GM12892 (cell line): ENCODE measurements at places on chromosomes 7 and 10.

GRCh38 chr10:125162120-125162931 lies 2.0 kb upstream of the CTBP2 start:
- DNase-seq: no peak

DNA sequence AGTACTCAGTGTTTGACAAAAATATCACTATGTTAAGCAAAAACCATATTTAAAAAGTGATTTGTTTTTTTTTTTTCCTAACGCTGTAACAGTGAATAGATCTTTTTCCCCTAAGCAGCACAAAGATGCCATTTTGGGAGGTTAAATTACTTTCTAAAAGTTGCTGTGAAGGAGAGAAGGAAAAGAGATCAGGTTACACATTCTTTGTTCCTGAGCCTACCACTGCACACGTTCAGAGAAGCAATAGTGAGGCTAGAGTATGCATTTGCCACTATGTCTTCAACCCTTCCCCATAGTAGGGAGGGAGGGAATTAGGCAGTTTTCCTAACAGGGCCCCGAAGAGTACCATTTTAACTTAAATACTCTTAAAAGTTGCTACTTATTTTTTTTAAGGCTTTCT lies 38.9 kb downstream of the BMPR1A start:
- no peak for DNase-seq

GRCh38 chr7:5867060-5867459 lies 13.5 kb upstream of the OCM start:
- DNase-seq: no peak

DNA sequence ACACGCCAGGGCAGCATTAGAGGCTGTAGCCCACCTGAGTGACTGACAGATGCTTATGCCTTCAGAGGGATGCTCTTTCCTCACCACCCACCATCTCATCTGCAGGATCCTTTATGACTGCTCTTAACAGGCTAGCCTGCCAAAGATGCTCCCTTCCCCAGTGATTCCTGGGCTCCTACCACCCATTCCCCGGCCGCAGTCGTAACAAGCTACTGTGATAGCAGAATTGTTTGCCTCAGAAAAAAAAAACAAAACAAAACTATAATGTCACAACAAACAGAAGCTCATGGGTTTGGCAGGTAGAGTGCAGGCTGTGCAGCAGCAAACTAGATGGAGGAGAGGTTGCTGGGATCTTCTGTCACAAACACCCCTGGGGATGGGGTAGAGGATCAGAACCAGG lies 343.9 kb upstream of the ZMIZ1 start:
- DNase-seq: no peak

GRCh38 chr7:96088579-96088978 lies 233.3 kb downstream of the SLC25A13 start:
- no peak for DNase-seq

GRCh38 chr7:29398011-29398410 lies 165.6 kb upstream of the PRR15 start:
- no peak for DNase-seq

DNA sequence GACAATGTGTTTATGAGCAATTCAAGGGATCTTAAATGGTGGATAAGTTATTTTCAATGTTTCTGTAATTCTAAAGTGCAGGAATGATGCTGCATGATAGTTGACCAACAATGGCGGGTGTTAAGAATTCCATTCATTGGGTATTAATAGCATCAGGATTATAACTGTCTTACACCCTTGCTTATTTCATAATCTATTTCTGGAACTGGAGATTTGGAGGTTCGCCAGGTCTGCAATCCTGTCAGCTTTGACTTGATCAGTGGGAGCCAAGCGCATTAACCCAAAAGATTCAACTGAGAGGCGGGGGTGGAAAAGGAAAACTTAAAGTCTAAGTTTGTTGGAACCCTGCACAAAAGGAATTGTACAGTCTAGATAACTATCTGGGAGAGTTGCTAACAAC lies 114.9 kb upstream of the ZEB1 start:
- no peak for DNase-seq

DNA sequence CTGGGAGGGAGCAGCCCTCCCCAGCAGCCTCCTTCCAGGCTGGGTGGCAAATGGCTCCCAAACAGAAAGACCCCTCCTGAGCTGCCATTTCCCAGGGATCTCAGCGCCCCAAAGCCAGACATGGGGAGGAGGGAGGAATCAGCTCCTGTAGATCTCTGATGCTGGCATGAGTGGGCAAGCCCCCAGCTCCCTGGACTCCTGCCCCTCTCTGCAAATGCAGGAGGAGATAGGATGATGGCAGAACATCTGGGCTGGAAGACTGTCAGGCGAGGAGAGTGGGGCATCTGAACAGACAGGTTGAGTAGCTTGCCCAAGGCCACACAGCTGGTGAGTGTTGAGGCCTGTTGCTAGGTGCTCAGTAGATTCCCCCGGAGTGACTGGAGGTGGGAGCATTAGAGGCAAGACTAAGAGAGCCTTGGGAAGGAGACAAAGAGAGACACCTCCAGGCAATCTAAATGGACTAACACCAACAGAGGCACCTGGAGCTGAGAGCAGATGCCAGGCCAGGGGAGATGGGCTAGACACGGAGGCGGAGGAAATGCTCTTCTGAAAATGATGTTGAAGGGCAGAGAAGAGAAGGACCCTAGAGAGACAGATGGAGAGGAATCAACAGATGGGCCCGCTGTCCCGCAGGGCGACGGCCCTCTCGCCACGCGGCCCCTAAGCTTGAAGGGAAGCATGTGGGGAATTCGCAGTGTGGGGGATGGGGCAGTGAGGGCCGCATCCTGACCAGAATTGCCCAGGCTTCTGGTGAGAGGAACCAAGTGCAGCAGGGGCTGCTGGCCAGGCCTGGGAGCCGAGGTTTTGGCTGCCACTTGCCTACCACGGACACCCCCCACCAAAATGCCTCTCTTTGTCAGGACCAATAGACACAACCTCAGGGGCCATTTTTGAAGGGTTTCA lies 84.8 kb upstream of the LRRC4 start:
- DNase-seq: no peak

DNA sequence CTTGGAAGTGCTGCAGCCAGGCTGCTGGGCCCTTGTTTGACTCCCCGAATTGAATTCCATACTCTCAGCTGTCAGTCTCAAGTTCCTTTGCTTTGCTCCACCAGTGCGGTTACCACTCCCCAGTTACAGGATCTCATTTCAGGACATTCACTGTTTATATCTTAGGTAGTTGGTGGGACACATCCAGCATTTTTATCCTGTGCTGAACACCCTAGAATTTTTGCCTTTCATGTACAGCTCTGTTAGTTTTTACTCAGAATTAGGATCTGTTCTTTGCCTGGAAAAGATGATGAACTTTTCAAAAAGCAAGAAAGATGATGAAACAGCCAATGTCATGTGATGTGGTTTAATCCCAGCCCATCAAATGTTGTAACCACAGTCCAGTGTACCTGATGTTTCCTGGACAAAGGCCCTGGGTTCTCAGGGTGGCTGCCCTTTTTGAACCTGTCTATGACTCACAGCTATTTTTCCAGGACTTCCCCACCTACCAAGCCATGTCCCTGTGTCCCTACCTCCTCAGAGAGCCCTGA lies 149.7 kb downstream of the NOC3L start:
- no peak for DNase-seq

DNA sequence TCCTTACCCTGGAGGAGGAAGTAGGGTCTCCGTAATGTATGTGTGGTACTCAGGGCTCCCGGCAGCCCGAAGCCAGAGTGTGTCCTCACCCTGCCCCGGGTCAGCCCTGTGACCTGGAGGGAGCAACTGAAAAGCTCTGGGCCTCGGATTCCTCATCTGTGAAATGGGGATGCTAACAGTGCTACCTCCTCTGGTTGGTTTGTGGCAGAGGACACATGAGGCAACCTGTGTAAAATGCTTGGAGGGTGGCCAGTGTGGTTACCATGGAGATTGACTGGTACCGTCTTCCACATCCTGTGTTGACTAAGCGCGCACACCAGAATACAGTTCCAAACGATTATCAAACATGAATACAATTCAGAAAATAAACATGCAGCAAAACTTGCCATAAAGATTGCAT lies 163.8 kb upstream of the KLF6 start:
- DNase-seq: no peak

DNA sequence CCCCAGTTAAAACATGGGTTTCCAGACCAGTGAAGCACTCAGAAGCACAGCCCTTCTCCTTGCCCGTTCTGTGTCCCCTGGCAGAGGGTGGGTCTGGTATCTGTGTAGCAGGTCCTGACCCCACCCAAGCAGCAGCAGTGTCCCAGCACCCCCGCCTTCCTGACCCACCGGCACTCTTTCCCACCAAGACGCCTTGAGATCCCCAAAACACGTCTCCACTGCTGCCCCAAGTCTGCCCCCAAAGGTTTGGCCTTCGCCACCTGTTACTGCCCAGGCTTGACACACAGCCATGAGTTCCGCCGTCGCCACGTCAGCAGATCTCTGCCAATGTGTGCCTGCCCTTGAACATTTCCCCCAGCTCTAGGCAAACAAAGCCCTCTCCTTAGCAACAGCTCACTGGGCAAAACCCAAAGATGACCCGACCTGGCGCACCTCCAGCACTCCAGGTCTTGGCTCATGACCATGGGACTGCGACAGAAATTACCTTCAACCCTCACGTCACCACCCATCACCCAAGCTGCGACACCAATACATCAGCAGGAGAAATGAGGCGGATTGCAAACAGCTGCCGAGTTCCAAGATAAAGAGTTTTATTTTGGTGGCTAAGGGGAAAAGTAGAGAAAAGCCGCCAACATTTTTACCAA lies 75.6 kb downstream of the CTBP2 start:
- DNase-seq: no peak

GRCh38 chr10:47024046-47024322 lies 112.8 kb downstream of the PTPN20 start:
- no peak for DNase-seq

DNA sequence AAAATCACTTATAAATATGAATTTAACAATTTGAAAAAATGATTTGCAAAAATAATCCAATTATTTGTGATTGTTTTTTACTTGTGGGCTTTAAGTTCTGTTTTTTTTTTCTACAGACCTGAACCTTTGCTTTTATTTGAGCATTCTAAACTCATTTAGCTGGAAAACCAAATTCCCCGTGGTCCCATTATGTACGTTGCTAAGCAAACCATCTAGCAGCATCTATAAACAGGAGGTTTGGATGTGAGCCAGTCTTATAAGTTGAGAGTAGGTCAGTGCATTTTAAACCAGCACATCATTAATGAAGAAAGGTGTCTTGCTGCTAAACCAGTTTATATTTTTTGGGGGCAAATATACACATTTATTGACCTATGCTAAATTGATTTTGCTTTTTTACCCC lies 77.3 kb downstream of the LRRN3 start:
- DNase-seq: no peak

- DNase-seq: no peak
Observed at GRCh38 chr7:46763344-46763743, 818.6 kb downstream of the TNS3 start.

DNA sequence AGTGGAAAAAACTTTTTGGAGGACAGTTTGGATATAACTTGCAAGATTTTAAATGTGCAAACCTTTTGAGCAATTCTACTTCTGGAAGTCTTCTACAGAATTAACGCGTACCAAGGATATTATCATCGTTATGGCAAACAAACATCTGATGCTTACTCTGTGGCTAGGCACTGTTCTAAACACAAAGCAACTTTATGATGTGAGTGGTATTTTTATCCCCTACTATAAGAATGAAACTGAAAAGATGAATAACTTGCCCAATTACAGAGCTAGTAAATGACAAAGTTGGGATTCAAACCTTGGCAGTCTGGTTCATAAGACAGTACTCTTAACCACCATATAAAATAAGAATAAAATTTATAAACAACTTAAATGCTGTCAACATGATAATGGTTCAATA lies 15.8 kb downstream of the ASZ1 start:
- DNase-seq: no peak

DNA sequence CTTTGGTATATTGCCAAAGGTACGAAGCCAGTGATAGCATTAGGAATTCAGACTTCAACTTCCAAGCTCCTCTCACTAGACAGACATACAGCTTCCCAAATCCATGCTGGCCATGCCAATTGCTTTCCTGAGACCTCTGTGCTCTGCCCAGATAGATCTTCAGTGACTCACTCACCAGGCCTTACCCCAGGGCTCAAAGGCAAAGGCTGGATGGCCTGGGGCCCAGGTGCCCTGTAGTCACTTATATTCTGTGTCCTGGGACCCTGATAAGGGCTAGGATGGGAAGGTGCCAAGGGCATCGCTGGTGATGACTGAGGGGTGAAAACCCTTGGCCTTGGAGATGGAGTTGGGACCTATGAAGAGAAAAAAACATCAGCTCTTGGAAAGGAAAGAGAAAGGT lies 27.7 kb downstream of the WNT8B start:
- DNase-seq: no peak

DNA sequence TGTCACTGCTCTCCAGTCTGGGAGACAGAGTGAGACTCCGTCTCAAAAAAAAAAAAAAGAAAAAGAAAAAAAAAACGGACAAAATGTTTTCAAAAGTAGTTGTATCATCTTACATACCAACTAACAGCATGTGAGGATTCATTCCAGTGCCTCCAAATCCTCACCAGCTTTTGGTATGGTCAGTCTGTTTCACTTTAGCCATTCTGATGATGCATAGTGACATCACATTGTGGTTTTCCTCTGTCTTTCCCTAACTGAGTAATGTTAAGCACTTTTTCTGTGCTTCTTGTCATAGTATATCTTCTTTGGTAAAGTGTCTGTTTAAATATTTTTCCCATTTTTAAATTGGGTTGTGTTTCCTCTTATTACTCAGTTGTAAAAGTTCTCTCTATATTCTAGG lies 251.4 kb upstream of the CTBP2 start:
- DNase-seq: no peak

DNA sequence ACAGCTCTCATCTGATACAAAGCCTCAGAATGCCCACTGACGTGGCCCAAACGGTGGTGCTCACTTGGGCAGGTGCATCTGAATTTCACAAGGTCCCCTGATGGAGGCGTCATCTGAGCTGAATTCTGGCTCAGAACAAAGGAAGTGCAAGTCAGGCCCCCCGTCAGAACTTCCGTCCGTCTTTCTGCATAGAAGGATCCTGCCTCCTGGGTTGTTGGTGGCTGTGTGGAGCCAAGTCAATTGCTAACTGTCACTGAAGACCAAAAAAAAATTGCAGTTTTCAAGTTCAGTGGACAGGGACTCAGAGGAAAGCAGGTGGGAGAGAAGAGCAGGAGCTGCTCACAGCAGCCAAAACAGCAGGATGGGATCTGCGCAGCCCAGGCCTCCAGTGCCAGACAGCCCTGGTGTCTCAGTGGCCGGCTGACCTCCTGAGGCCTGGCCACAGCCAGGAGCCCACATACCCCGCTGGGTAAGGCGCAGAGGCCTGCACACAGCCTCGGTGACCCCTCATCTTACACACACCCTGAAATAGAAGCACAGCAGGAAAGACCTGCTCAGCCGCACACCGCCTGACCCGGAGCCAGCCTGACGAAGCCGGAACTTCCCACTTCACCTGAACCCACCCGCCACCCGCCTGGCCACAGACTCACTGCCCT lies 49.4 kb downstream of the PYROXD2 start:
- DNase-seq: no peak
